CD4-positive, alpha-beta memory T cell (primary cell): ENCODE measurements at places on chromosomes 3 and 15.

GRCh38 chr3:135966271-135966961 is 888 bp downstream of the PPP2R3A start:
- no peak for DNase-seq

- DNase-seq: no peak
Observed at GRCh38 chr3:10205451-10206165, 40.9 kb downstream of the IRAK2 start.

DNA sequence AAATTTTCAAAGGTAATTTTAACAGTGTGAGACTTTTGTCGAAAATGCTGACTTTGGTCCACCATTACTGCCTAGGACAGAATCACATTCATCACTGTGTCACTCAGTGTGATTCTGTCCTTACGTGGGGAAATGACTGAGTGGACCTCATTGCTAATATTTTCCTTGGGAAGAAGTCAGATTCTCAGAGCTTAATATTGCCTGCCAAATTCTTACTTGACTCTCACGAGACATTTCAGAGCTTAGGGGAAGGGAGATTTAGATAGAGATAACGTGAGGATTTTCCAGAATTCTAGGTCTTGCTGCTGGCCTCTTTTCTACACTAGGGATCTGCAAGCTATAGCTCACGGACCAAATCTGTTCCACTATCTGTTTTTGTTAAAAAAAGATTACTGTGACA is 270.4 kb downstream of the SUCLG2 start:
- DNase-seq: no peak

- DNase-seq: no peak
Observed at GRCh38 chr3:114417675-114418074, 123.8 kb downstream of the TIGIT start.

DNA sequence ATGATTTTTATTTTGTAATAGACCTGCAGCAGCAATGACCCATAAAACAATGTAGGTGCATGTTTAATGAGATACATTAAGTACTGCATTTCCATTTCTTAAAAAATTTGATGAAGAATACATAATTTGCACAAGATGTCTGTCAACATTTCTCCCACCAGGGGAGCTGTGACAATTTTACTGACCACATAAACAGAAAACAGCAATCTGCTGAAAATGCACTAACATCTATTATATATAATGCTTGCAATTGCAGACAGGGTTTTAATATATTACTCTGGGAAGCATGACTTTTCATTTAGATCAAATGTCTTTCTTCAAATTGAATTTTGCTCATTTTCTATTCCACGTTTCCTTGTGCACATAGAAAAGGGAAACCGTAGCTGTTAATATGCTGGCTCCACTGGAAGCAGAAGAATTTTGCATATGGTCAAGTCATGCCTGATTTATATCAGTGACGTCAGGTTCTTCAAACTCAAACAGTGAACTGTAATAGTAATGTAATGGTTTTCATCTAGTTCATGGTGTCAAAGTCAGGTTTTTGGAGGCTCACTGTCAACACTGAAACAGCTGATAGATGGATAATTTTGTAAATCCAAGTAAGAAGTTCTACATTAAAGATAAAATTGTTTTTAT is 79.8 kb upstream of the IGF1R start:
- no peak for DNase-seq

DNA sequence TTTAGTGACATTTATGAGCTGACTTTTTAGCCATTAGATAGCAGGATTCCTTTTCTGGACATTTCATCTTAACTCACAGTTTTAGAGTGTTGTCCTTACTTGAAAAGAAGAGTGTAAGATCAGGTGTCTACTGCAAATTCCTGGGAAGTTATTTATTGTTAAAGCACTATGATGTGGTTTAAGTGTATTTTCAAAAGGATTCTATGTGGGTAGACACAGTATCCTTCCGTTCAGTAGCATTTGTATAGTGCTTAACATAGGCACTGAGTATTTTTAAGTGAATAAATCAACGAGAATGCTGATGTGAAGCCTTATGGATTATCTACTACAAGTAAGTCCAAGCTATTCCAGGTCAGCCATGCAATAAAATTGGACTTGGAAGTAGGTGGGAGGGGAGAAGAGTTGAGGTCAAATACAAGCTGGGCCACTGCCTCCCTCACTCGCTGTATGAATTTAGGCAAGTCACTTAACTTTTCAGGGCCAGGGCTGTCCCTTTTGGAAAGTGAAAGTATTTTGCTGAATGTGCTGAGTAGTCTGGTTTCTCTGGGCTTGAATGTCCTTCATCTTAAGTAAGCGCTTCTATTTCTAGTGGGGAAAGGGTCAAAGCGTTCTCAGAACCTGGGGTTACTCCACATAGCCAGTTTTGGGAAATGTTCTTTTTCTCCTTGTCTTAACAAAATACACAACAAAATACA is 48.6 kb downstream of the GAP43 start:
- DNase-seq: no peak

GRCh38 chr3:95883801-95884200 is 930.6 kb upstream of the EPHA6 start:
- DNase-seq: no peak
